ENCODE measurements at places on chromosomes 7 and 10.

DNA sequence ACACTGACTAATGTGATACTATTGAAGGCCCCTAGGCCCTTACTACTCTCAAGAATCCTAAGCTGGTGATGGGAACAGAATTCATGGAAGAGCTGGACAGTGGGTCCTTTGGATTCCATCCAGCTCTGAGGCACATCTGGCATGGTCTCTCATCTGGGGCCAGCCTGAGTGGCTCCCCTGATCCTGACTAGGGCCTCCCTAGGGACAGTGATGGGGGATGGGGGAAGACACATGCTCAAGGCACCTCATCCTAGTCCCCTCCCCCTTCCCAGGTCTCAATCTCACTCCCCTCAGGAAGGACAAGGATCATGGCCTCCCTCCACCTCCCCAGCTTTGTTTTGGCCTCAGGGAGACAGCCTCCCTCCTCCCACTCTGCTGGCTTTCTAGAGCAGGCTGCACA is 1.8 kb downstream of the KCNIP2 start:
- no peak for DNase-seq

- DNase-seq: no peak
Measured at GRCh38 chr10:45023426-45023825, 22.7 kb downstream of the ZNF22 start.

GRCh38 chr10:71040846-71041605 is 152.7 kb upstream of the PCBD1 start:
- DNase-seq: no peak

GRCh38 chr7:140876519-140877248 is 48.0 kb downstream of the BRAF start:
- DNase-seq: no peak

- DNase-seq: no peak
Measured at GRCh38 chr10:77806511-77807157, 119.9 kb downstream of the DLG5 start.

DNA sequence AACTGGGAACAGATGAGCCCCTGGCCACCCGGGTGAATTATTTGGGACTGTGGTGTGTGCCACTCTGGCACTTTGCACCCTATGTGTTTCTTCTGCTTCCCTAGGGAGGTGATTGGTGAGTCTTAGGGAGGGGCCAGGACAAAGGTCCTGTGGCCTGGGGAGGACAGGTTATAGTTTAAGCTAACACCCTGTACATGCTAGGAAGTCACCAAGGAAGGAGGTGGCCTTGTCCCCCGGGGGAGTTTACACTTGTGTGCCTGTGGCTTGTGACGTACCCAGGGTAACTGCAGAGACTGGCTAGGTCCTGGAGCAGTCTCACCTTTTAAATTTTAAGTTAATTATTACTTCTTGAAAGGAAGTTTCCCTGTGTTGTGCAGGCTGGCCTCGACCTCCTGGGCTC is 196.2 kb downstream of the BAMBI start:
- DNase-seq: no peak

- DNase-seq: no peak
Measured at GRCh38 chr10:119495021-119495505, 47.5 kb downstream of the RGS10 start.

GRCh38 chr10:71393841-71394475 is 2.8 kb upstream of the CDH23 start:
- DNase-seq: no peak

GRCh38 chr7:119175911-119176627 is 951.6 kb downstream of the ANKRD7 start:
- peak; percentile 79 for DNase-seq

GRCh38 chr10:125151553-125152449 is 8.6 kb downstream of the CTBP2 start:
- no peak for DNase-seq

DNA sequence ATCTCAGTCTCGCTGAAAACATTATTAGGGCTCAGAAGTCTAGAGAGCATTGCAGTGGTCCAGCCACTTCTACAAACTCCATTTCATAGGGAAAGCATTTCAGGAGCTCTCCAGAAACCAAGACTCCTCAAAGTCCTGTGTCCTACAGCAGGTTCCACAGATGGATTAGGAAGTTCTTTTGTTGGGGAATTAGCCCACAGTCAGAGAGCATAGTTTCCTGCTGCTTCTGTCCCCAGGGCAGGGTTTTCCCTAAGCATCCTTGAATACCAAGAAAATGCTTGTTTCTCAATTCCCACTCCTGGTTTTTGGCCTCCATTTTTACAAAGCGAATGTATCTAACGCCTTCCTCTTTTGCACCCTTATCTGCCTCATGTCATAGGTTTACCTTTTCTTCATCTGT is 235.9 kb upstream of the PODXL start:
- DNase-seq: no peak

- no peak for DNase-seq
Measured at GRCh38 chr10:71081229-71081560, 131.2 kb upstream of the UNC5B start.

DNA sequence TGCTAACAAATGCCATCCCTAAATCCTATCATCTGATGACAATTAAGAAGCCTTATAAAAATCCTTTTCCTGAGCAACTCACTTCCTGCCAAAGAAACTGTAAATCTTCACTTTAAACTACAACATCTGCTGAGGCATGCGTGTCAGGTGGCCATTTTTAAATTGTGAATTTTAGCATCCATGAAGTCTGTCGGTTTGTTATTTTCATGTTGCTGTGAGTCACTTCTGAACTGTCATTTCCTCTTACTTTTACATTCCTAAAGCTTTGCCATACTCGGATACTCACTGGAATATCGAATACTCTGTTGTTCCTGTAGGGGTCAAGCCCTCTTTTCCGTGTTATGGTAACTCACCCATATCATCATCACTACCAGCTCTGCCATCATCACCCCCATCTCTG is 34.3 kb upstream of the TMEM26 start:
- DNase-seq: no peak

GRCh38 chr7:79361214-79361613 is 92.3 kb downstream of the MAGI2 start:
- no peak for DNase-seq

DNA sequence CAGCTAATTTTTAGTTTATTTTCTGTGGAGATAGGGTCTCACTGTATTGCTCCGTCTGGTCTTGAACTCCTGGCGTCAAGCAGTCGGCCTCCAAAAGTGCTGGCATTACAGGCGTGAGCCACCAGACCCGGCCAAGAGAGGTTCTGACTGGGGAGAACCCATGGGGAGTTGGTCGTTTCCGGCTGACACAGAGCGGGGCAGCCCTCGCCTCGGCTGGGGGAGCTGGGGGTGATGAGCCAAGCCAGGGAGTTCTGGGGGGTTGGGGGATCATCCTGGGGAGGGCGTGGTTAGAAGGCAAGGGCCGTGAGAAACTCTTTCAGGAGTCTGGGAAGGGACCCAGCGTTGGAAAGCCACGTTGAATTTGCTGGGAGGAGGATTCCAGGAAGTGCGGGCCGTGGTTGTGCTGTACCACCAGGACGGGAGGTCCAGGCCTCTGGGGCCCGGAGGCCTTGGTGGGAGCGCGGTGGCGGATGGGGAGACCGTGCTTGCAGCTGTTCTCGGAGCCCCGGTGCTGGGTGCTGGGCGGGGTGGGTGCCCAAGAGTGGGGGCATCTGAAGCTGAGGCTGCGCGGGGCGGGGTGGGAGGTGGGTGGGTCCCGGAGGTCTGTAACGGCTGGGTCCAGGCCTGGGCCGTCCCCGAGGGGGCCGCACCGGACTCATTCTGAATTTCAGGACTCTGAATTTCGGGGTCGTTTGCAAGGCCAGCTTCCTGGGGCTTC is 8.4 kb upstream of the ZNF853 start:
- no peak for DNase-seq

DNA sequence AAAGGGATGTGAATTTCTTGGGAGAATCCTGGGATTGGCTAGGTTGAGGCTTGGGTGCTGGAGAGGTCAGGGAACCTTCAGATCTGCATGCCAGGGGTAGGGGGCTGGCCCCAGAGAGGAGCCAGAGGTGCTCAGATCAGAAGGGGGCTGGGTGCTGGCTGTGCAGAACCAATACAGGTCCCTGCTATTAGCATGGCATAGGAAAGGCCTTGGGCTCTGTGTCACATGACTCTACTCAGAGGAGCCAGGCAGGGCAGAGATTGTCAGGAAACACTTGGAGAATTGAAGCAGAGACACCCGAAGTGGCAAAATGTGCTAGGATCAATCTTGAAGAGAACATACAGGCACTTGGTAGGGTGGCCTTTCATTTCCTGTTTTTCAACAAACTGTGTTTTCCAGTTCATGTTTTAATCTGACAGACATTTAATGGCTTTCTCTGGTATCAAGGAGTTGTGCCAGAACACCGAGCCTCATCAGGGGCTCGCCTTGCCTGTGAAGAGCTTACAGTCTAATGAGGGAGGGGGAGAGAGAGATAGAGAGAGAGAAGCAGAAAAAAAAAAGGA is 498.9 kb downstream of the RPS24 start:
- no peak for DNase-seq

- no peak for DNase-seq
Measured at GRCh38 chr7:130379532-130379920, 768 bp upstream of the CPA1 start.

DNA sequence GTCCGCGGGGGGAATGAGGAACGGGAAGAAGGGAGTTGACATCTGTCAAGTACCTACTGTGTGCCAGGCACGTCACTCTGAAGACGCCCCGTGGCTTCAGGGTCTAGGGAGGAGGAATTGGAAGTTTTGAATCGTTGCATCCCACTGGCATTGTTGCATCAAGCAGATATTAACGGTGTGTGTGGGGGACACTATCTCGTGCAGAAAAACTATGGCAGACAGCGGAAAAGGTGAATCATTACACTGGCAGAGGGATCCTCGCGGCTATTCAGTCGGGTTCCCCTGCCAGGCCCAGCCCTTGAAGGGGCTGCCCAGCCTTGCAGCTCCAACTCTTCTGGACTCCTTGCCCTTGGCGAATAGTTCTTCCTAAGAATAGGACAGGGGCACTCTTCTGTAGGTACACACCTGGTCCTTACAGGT is 1.0 kb upstream of the KIAA1549 start:
- DNase-seq: no peak

DNA sequence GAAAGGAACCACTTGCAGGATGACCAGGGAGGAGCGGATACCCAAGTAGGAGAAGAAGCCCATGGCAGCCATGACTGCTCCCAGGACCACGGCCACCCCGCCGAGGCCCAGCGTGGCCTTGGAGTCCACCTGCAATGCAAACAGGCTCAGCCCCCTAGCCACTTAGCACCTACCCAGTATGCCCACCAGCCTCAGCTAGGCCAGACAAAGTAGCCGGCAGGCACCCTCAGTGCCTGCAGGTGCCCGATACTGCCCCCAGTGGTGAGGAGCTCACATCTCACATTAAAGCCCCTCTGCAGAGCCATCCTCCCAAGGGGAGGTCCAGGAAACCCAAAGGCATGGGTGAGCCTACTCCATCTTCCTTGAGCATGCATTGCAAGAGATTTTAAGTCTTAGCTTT is 6.6 kb downstream of the NPC1L1 start:
- no peak for DNase-seq

- DNase-seq: no peak
Measured at GRCh38 chr7:1214516-1214915, 18.2 kb upstream of the UNCX start.

- no peak for DNase-seq
Measured at GRCh38 chr10:55979203-55979602, 381.9 kb downstream of the ZWINT start.

GRCh38 chr10:129853562-129853903 is 110.5 kb downstream of the EBF3 start:
- DNase-seq: no peak

- DNase-seq: no peak
Measured at GRCh38 chr7:143437578-143437977, 5.7 kb upstream of the TAS2R60 start.

- no peak for DNase-seq
Measured at GRCh38 chr7:90586091-90586490, 10.0 kb upstream of the CDK14 start.

- DNase-seq: no peak
Measured at GRCh38 chr7:113891031-113891350, 27.8 kb downstream of the PPP1R3A start.

- DNase-seq: no peak
Measured at GRCh38 chr7:159030490-159031134, 114.1 kb downstream of the VIPR2 start.

- DNase-seq: no peak
Measured at GRCh38 chr7:16889305-16889704, 7.5 kb upstream of the AGR3 start.

- DNase-seq: no peak
Measured at GRCh38 chr7:134724606-134725005, 54.8 kb upstream of the CALD1 start.

GRCh38 chr10:110724116-110724921 is 80.2 kb downstream of the RBM20 start:
- no peak for DNase-seq

DNA sequence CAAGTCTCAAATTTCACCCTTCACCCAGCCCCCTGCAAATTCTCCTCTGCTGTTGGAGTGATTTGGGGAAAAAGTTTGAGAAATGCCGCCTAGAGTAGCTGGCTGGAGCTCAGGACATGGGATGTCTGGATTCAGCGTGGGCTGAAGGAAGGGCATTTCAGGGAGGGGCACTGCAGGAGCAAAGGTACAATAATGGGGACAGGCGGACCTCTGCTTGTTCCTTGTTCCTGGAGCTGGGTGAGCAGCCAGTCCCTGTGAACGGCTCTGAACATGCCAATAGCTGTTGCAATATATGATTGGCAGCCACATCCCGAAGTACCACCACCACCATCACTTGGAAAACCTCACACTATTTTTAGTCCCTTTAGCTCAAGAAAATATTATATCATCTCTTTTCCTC is 23.4 kb downstream of the ADRA2A start:
- no peak for DNase-seq

GRCh38 chr10:34544400-34544799 is 270.7 kb downstream of the PARD3 start:
- no peak for DNase-seq

GRCh38 chr7:42461537-42461936 is 224.5 kb upstream of the GLI3 start:
- no peak for DNase-seq

DNA sequence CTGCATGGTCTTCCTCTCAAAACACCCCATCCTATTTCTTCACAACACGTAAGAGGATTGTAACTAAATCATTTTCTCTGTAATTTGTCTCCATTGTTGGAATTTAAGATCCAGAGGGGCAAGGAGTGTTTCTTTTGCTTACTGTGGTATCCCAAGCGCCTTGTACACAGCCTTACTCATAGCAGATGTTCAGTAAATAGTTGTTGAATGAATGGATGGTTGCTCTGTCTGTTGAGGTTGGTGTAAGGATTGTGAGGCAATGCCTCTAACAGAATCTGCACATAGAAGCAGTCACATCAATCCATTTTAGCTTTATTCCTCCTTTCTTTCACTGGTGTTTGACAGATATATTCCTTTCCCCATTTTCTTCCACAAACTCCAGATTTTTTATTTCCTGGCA is 90.1 kb downstream of the ZNF365 start:
- DNase-seq: no peak
